ENCODE measurements at places on chromosomes 16 and 17.

DNA sequence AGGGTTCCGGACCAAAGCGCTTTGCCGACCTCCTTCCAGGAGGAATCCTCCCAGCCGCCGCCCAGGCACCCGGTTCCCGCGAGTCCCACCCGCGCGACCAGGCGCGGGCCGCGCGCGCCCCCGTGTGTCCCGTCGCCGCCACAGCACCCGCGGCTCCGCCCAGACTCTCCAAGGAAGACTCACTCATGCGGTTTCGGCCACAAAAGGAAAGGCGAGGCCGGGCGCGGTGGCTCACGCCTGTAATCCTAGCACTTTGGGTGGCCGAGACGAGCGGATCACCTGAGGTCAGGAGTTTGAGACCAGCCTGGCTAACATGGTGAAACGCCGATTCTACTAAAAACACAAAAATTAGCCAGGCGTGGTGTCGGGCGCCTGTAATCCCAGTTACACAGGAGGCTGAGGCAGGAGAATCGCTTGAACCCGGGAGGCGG lies 3.5 kb upstream of the PKMYT1 start:
- peak; percentile 29 for DNase-seq

DNA sequence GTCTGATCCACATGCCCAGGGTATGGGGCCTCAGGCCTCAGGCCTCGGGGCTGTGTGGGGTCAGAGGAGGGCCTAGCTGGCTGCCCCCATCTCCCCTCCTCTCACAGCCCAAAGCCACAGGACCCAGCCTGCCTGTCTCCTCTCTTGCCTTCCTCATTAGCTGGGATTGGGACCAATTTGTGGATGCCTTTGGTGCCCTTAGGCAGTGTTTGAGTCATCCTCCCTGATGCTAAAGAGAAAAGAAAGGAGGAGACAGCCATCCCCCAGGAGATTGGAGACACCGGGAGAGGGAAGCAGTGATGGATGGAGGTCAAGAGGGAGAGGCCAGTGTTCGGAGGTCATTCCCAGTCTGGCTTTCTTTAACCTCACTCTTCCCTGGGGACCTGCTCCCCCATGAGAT lies 23.3 kb upstream of the NOG start:
- DNase-seq, result no peak

DNA sequence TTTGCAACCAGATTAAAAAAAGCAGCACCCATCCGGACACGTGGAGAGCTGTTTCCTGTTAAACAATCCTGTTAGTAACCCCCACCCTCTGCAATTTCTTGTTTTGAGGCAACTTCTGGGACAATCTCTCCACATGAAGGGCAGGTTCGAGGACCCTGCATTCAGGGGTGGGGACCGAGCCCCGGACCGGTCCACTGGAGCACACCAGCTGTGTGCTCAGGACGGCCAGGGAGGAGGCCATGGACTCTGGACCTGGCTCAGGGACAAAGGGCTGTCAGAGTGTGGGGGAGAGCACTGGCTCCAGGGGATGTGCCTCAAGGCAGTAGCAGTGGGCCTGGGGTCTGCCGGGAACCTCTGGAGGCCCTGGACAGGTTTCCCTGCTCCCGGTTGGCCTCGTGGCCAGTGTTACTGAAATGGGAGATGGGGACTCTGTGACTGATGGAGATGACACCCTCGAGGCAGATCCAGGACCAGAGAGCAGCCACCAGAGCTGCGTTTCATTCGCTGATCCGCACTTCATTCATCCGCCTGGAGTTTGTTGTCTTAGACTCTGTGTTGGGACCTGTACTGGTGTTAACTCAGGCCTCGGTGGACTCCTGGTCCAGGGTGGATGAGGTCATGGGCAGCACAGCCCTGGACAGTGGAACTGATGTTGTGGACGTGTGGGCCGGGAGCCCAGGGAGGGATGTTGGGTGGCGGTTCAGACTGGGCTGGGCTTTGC lies 2.9 kb upstream of the CPNE7 start:
- no peak for DNase-seq

DNA sequence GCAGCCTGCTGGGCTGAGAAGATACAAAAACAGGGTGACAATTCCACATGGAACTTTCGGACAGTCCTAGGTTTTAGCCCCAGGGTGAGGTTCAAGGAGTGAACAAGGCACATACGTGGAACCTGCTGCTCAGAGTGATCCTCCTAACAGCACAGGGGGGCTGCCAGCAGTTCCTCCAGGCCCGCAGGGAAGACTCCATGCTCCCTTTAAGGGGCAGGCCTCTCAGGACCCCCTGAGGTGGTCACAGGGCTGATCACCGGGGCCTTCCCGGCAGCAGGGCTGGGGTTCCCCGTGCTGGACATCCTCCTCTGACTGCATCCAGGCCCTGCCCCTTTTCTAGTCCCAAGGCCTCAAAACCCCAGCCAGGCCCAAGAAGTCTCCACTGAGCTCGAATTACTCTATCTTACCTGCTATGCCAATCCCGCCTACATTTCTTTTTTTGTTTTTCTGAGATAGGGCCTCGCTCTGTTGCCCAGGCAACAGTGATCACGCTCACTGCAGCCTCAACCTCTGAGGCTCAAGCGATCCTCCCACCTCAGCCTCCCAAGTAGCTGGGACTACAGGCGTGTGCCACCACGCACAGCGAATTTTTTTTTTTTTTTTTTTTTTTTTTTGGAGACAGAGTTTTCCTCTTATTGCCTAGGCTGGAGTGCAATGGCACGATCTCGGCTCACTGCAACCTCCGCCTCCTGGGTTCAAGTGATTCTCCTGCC lies 10.4 kb downstream of the CANT1 start:
- no peak for DNase-seq

- DNase-seq, result no peak
Measured at GRCh38 chr16:80144191-80144590, 396.6 kb upstream of the DYNLRB2 start.

GRCh38 chr16:31711344-31711845 lies 162.2 kb upstream of the ZNF267 start:
- no peak for DNase-seq

DNA sequence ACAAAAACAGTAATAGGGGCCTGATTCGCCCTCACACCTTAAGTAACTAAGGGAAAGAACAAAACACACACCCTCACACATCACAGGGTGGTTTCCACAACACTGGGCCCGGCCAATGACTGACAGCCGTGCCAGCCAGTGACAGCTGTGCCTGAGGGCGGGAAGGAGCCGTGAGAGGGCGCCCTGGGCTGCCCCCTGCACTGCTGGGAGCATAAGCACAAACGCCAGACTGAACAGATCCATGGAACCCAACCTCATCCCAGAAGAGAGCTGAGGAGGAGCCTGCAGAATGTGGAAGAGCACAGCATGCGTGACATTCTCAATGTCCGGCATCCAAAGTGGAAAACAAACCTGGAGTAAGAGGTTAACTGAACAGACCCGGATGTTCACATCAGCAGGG lies 16.0 kb downstream of the CSNK1D start:
- no peak for DNase-seq

DNA sequence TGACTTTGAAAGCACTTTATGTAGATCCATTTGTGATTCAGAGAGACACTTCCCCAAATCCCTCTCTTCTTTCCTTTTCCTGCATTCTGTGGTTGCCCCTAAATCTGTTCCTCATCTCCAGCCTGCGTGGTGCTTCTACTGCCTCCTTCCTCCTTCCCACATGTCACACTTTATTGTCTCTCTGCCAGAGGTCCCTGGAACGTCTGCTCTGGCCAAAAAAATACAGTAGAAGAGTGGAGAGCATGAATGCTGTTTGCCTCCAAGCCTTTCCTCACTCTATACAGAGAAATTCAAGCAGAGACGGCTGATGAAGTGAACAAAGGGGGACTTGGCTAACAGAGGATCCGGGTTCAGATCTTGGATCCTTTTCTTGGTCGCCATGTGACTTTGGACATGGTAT lies 22.8 kb upstream of the IRX3 start:
- no peak for DNase-seq

DNA sequence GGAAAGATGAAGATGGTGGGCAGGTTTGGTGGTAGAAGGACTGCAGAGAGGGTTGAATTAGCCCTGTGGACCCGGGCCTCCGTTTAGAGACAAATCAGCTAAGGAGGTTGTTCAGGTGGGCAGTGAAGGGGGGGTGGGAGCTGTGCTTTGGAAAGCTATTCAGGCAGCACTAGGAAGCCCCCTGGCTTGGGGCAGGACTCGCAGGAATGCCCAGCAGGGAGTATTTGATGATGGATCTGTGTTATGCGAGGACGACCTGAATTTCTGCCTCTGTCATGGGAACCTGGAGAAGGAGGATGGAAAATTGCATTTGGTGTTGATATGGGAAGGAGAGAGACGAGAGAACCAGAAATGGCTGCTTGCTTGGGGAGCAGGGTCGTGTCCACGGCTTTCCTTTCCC lies 3.5 kb downstream of the SPDYE4 start:
- DNase-seq, result no peak

DNA sequence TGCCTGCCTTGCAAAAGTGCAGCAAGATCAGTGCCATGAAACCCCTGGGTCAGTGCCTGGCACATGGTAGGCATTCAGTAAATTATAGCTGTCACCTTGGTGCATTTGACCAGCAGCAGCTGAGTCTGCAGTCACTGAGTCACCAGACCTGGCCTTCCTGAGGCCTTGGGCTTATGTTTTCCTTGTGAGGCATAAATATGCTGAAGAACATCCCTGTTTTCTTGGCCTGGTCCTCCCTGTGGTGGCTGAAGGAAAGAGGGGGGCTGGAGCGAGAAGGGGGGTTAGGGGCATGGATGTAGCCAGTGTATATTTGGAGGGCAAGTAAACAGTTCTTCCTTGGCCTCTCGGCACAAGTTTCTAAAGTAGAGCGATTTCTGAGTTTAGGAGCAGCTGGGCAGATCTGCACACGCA lies 26.5 kb downstream of the EPN2 start:
- DNase-seq, result no peak

- DNase-seq, result no peak
Measured at GRCh38 chr17:64399071-64399766, 8.6 kb upstream of the PECAM1 start.

DNA sequence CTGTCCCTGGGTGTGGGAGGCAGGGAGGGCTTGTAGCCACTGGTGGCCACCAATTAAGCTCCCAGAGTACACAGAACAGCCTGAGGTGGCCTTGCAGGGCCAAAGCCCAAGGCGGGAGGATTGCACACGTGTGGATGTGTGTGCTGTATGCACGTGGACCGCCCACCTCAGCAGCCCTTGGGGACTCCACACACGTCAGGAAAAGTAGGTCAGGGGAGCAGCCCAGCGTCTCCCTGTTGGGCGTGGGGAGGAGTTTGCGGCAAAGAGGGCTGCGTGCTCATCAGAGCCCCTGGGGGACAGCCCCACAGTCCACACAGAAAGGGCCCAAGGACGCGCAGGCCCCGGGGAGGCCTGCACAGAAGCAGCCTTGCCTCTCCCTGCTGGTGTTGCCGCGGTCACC lies 19.6 kb downstream of the SBK1 start:
- no peak for DNase-seq
